ENCODE measurements at places on chromosomes 7 and 10.

DNA sequence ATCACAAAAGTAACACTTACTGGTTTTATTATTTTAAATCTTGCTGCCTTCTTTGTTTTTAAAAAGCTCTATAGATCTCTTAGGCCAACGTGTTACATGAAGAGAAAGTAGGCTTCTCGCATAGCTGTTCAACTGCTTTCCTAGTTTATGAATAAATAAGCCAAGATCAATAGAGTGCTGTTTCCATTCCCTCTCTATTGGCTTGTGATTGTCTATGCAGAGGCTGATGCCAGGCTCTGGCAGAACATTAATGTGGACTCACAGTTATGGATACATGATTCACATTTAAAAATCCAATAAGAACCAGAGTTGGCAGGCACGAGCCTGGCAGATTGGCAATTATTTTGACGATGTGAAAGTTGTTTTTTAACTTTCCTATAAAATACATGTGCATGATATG lies 137.5 kb downstream of the GNAT3 start:
- no peak for DNase-seq

DNA sequence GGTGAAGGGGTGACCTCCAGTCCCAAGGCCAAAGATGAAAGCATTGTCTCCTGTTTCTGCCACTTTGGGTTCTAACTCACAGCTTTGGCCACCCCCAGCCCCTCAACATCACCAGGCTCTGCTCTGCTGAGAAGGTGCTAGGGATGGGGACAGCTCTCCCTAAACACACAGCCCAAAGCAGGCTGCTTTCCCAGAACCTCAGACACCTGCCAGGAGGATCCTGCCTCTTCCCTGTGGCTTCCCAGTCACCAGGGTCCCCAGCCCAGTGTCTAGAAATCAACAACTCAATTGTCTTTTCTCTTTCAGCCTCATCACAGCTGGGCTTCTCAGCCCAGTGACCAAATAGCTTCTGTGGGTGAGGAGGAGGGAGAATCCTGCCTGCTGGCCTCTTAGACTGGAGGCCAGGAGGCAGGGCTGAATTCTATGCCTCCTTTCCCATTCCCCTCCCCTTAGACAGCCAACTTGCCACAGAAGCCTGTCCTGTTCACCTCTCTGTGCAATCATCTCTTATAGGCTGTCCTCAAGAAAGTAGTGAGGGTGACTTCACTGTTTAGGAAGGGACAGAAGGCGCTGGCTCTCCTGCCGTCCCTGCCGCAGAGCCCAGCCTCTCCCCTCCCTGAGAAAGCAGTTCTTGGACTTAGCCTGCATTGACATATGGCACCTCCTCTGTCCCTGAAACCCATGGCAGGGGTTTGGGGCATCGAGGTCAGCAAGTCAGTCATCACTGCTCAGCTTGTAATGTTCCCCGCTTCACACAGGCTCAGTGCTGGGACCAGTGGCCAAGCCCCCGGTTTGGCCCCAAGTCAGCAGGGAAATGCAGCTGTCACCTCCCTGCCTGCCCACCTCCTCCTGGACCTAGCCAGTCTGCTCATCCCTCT lies 3.7 kb downstream of the FGF8 start:
- no peak for DNase-seq

DNA sequence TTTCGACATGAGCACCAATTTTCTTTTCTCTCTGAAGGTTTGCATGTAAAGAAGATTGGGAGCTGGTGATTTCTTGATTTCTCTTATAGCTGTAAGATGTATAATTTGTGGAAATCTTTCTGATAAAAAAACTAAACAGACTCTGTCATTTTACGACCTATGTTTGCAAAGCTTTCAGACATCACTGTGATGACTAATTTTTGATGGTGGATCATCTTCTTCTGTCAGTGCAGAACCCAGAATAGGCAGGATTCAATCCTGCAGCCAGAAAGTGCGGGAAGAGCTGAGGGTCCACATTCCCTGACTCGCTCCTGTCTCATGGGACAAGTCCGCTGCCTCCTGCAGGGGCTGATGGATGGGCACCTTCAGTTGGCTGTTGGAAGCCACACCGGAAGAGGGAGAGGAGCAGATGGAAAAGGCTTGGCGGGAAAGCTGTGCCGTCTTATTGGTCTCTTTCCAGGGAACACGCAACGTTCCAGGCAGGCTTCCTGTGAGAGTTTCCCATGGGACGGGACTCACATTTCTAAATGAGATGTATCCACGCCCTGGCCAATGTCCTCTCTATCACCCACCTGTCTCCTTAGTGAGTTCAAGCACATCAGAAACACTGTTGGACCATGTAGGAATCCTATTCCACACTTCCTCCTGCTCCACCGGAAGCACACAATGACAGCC lies 186.9 kb downstream of the PRPF18 start:
- DNase-seq, result no peak

DNA sequence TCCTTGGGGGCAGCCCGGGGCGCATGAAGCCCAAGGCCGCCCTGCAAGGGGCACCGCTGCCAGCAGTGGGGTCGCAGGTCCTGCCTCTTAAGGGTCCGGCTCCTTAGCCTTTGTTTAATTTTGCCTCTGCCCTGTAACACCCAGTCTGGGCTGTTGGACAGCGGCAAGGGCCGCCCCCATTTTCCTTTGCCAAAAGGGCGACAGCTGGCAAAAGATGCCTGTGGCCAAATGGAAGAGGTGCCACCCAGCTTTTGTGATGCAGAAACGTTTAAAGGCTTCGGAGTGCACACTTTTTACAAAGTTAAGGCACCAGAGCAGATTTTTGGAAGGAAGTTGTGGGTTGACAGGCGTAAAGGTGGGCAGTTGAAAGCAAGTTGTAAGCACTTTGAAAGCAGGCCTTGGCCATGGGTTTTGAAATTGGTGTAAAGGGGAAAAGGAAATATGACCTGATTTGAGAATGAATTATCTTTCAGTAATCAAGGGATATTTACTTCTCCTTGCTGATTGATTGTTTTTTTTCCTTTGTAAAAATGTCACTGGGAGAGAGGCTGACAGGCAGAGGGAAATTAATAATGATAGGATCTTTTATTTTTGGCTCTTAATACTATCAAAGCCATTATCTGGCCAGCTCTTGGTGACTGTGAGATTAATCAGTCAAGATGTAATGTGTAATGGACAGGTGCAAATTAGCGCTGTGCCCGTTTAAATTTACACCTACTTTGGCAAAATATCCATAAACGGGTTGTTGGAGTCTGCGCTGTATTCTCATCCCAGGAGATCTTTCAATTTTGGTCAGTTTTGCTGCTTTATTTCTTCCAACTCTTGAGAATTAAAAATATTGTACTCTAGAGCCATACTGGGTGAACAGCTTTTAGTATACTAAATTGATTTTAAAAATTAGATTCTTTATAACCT lies 1.2 kb downstream of the CASD1 start:
- DNase-seq, result peak; percentile 61

DNA sequence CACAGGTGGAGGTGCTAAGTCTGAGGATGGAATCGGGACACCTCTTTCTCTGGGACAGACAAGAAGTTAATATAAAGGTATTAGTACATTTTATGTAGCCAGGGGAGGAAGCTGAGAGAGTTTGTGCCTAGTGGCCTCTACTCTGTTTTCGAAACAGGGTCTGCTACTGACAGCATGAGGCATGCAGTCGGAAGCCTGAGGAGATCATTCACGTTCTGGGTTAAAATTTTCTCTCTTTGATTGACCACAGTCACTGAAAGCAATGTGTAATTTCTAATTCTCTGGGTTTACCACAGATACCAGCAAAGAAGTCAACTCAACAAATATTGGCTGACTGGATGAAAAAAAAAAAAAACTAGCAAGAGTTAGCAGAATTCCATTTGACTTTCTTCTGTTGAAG lies 53.3 kb upstream of the KCTD7 start:
- no peak for DNase-seq

GRCh38 chr10:118851062-118852035 lies 96.6 kb upstream of the CACUL1 start:
- no peak for DNase-seq

DNA sequence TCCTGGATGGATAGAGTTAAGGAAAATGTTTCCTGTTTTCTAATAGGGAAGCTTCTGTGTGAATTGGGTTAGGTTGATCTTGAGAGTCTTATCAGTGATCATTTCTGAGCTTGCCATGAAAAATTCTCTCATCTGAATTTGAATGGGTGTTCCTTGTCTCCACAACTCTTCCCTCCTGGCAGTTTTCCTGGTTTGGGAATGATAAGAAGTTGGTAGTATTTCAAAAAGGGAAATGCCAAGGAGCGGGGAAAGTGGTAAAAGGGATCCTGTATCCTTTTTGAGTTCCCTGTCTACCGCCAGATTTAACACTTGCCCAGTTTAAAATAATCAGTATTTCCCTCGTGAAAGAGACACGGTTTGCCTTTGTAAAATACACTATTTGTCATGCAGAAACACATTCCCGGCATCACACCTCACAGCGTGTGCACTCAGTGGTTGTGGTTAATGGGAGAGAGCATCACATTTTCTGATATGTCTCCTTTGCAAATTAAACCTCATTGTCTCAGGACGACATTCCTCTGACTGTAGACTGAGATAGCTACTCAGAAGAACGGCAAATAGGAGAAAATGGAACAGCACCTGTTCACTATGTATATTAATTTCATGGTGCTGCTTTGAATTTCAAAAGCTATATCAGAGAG lies 113.2 kb upstream of the IFRD1 start:
- DNase-seq, result no peak

- DNase-seq, result no peak
Measured at GRCh38 chr10:17113346-17113745, 16.3 kb downstream of the CUBN start.

DNA sequence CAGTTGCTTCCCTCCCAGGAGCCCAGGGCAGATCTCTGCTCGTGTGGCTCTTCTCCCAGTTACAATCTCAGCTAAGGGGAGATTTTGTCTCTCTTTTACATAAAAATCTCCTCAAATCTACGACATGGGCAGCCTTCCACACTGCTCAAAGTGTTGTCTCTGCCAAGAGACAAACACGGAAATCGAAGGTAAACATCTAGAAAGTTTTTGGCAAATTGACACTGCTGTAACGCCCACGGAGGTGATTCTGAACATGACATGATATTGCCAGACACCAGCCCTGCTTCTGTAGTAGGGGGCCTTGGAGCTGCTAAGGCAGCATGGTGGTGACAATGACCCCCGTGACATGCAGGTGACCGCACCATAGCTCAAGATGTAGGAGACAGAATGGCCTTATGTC lies 128.3 kb downstream of the CCDC3 start:
- DNase-seq, result no peak

GRCh38 chr10:73814896-73815718 lies 3.7 kb upstream of the NDST2 start:
- DNase-seq, result peak; percentile 22

DNA sequence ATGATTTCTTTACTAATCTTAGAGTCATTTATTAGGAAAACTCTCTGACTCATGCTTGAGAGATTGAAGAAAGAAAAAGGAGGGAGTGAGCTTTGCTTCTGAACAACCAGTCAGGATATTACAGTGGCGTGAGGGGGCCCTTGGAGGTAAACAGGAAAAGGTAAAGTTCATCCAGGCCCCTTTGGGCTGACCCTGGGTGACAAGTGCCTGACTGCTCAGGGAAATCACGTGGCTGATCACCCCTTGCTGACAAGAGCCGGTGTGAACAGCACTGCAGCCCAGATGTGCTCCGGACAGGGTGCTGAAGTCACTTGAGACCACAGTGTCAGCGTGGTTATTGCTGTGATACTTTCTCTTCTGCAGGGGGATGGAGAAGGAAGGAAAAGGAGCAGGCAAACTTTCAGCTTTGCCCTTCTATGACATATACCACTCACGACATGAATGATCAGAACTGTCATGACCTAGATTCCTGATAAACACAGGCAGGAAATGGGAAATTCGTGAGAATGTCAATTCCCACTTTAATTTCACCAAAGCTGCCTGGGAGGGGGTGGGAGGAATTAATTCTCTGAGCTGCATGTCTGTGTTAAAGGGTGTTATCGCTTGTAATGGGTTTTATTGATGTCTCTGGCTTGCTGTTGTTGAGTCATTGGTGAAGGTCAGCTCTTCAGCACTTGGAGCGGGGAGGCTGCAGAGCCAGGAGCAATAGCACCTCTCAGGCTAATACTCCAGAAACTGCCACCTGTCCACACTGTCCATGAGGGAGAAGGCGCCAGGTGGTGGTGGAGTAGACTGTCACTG lies 139.8 kb upstream of the AOAH start:
- no peak for DNase-seq

- no peak for DNase-seq
Measured at GRCh38 chr10:115939101-115939854, 333.7 kb downstream of the GFRA1 start.

DNA sequence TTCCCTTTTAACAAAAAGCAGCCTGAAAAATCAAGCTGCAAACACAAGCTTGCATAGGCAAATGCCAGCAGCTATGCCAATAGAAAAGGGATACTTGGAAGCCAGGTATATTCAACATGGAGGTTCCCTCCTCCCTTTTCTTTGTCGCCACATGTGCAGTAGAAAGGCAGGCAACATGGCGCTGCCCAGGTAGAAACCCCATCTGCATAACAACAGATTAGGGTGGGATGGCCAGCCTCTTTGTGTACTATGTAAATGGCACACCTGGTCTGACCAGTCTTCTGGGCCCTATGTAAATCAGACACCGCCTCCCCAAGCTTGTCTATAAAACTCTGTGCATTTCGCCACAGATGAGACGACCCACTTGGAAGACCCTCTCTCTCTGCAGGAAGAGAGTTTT lies 58.1 kb downstream of the CCDC3 start:
- DNase-seq, result no peak

DNA sequence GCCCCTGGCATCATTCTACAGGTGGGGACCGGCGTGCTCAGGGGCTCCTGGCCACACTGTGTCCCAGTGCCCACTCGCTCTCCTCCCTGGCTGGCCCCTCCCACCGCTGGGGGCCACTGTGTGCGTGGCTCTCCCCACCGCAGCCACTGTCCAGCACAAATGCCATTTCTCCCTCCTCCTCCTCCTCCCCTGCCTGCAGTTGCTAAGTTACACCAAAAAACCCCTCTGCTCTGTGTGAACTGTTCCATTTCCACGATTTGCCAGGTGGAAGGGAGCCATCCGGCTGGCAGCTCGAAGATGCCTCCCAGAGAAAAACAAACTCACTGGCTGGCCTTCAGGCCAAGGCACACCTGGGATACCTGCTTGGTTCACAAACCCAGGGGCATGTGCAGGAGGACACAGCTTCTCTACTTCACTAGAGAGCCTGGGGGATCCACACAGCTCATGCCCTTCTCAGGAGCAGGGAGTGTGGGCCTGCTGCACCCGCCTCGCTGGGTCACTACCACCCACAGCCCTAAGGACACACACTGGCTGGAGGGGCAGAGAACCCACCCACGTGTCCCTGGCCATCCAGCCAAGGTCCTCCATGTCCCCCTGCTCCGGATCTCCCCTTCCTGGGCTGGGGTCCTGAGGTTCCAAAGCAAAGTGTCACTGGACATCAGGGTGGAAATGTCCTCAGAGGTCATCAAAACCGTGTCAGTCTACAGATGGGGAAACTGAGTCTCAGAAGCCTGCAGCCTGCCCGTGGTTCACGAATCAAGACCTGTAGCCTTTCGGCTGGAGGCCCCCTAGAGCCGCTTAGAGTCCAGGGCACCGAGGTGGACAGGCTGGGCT lies 1.7 kb downstream of the RASGEF1A start:
- DNase-seq, result no peak

DNA sequence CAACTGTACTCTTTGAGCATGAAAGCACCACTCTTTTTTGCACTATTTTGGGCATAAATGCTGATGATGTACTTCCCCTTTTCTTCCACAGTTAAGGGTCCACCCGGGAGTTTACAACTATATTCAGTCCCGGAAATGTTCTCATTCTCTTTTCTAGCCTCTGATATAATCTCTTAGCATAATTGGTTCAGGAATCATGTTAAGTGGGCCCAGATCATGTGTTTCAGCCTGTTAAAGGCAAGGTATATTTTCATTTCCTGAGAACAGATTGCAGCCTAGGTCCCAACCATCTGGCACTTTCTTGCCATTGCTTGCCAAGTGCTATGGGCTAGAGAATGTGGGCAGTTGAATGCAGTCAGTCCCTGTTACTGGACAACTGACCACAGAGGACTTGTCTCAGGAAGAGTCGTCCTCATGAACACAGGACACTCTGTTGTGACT lies 111.4 kb upstream of the GLCCI1 start:
- DNase-seq, result peak; percentile 17

Data from hematopoietic multipotent progenitor cell treated with erythropoietin and hydrocortisone succinate and interleukin-3 and kit ligand, for 8 days (in vitro differentiated cells).